ENCODE measurements at places on chromosomes 6 and 20.

GRCh38 chr20:43294031-43294430 is 104.3 kb upstream of the PTPRT start:
- no peak for DNase-seq

DNA sequence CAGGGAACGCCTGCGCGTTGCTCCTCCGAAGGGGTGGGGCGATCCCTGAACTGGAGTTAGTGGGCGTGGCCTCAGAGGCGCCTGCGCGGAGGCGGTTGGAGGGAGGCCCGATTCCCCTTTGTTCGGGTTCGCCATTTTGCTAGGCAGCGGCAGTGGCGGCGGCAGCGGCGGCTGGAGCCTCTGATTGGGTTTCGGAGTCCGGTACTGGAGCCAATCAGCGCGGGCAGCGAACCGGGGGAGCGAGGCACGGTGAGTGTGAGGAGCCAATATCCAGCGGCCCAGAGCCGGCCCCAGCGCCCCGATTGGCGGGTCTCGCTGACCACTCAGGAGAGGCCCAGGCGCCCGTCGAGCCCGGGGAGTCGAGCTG is at the start of gene NFYA:
Gene NFYA (plus strand): TSS at position 139 of the 367 bp plus-strand sequence. CDS start 6,116 bp downstream, outside the sequence.
- DNase-seq, result no peak

DNA sequence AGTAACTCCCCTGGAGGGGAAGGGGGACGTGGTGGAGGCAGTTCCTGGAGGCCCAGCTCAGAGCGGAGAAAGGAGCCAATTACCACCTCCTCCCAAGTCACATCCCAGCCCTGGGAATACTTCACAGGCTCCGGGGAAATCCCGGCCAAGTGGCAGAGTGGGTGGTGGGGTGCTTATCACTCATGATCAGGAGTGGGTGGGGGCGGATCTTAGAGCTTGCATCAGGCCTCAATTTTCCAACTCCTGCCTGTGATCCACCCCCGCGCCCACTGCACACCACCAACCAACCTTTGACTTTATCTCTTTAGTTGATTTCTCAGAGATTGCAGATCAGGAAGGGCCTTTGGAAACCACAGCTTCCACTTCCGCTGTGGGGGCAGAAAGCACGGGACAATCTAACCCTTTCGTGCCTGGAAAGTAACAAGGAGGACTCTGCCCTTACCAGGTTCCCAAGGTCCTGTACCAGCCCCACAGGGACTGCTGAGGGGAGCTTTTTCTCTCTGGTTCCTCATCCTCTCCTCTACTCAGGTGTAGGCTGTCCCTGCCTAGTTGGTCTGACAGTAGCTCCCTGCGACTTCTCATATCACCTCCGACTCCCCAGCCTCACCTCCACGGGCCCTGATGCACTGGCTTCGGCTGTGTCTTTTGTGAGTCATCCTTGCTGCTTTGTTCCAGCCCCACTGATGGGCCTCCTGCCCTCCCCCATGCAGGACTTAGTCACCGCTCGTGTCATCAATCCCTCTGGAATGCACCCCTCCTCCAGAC is 24.9 kb upstream of the IER3 start:
- no peak for DNase-seq

DNA sequence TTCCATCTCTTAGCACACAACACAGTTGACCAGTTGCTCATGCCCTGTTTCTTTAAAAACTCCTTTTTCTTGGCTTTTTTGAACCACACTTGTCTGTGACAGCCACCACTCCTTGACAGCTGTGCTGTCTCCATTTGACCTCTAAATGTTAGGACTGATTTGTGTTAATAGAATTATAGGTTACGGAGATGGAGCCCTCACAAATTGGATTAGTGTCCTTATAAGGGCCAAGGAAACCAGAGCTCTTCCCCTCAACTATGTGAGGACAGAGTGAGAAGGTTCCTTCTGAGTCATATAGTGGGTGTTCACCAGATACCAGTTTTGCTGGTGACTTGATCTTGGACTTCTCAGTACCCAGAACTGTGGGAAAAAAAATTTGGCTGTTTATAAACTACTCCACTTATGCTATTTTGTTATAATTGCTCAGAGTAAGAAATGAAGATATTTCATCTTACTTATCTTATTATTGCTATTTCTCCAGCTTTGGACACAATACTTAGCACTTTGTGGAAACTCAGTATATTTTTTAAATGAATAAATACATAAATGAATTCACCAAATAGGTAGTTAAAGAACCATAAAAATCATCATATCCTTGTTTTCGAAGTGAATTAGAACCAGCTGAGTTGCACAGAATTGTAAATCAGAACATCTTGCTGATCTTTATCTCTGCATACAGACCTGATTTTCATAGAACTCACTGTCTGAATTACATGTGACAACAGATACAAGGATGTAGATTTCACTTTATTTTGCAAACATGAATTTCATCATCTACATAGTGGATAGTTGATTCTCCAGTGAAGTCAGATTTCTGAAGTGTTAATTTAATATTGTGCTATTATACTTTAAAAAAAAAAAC is 598.5 kb upstream of the IRAK1BP1 start:
- DNase-seq, result no peak

DNA sequence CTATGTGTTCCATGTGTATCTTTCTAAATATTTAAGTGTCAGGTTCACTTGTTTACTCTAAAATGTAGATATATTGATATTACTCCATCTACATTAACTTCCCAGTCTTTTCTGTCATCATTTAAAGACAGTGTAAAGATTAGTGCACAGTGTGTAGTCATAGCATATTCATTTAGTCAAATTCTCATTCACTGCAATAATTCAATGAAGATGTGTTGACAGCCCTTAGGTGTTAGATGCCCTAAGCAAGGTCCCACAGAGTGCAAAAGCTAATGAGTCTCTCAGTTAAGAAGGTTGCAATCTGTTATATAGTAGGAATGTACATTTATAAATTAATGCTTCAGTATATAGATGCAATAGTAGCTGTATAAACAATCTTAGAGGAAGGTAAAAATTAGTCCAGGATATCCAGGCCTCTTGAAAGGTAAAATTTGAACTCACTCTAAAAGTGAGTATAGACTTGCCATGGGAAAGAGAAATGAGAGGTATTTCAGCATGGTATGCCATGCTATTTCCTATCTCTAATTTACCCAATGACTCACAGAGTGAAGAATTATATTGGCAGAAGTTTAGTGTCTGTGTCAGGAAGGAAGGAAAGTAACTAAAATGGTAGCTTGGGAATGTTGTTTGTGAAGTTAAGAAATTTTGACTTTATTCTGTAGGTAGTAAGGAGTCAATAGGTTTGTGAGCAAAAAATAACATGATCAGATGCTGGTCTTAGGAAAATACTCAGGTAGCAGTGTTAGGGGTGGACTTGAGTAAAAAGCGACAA is 969.9 kb upstream of the CITED2 start:
- DNase-seq, result no peak

GRCh38 chr6:166206066-166206465 is 38.4 kb upstream of the TBXT start:
- DNase-seq, result no peak

DNA sequence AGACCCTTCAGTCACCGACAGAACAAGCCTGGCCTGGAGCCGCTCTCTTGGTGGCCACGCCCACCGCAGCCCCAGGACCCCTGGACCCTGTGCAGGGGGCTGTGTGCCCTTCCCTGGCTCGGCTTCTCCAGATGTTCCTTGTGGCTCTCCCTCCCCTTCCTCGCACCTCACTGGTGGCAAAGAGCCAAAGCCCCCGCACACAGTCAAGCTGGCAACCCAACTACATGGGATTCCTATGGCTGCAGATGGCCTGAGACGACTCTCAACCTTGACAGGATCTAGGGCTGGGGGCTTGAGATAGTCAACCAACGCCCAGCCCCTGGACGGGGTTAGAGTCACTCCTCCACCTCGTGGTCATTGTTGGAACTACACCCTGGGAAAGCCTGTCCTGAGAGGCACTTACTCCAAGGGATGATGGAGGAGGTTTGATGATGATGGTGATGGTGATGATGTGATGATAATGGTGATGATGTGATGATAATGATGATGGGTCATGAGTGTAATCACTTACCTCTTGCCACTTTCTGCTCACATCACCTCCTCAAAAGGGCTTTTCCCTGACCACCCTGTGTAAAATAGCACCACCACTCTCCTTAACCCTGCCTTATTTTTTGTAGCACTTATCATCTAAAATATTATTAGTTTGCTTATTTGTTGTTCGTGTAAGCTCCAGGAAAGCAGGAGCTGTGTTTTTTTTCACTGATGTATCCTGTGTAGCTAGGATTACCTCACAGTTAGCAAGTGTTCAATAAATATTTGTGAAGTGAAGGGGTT is 278.4 kb downstream of the LRFN2 start:
- no peak for DNase-seq

DNA sequence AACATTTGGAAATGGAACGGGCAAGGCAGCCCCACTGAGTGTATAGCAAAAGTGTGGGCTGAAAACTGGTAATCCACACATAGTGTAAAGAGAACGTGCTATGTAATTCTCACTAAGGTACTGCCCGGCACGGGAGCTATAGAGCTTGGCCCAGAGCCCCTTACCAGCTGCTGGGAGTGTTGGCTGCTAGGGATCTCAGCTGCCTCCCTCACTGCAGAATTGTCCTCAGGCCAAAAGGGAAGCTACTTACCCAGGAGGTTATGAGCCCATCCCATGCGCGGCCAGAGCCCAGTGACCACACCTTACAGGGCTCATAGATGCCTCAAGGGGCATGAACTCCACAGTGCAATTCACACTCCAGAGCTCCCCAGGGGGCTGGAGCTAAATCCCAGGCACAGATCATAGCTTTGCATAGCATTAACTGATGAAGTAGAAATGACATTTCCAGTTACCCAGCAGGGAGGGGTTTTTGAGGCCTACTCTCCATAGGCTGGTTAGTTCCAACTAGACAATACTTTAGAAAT is 56.8 kb downstream of the LINC00237 start:
- DNase-seq, result no peak

DNA sequence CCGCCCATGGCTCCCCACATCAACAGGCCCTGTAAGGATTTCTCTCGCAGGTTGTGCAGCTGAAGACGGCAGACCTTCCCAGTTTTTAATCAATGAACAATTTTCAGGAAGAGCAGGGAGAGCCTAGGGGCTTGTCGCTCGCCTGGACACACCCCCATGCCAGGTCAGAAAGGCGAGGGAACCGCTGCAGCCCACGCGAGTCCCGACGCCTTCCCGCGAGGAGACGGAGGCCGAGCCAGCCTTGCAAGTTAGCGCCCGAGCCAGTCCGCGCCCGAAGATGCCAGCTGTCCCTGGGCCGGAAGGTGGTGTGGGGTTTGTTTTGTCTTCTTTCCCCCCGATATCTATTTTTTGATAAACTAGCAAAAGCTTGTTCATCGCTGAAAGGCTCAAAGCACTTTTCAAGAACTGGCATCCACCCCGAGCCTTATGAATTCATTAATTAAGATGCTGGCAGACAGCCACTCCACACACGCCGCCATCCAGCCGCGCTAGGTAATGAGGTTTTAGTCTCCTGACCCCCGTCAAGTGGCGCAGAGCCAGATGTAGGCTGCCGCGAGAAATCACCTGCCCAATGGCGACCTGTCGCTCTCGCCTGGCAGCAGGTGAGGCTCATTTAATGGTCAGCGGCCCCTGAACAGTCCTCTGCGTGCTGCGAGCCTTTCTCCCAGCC is 6.6 kb downstream of the CCDC167 start:
- peak; percentile 66 for DNase-seq

GRCh38 chr6:166644681-166645080 is 17.6 kb upstream of the RPS6KA2 start:
- DNase-seq, result no peak

DNA sequence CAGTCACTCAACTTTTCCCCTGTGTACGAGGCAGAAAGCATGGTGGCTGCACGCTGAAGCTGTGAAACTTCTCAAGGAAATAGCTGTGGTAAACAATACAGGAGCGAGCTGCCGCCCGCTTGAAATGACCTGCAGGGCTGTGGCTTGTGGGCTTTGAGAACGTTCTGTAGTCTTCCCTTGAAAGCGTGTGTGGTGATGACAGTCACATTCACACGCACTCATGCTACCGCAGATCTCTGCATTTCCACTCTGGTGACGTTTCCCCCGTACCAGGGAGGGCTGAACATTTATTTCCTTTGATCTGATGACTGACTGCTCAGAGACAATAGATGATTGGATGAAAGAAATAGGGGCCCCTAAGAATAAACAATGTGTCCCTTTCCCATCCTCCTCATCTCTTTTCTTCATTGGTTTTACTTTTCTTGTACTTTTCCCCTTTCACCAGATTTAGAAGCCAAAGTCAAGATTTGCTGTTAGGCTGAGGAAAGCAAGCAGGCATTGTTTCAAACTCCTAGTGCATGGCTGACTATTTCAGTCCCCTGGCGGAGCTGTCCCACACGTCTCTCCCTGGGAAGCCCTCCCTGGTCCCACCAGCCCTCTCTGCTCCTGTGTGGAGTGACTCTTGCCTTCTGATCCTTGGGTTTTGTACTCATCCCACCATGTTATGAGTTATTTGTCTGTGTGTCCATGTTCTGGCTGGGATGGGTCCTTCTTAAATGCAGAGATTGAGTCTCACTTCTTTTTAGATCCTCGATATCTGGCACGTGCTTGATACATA is 3.9 kb downstream of the SYTL3 start:
- DNase-seq, result no peak

DNA sequence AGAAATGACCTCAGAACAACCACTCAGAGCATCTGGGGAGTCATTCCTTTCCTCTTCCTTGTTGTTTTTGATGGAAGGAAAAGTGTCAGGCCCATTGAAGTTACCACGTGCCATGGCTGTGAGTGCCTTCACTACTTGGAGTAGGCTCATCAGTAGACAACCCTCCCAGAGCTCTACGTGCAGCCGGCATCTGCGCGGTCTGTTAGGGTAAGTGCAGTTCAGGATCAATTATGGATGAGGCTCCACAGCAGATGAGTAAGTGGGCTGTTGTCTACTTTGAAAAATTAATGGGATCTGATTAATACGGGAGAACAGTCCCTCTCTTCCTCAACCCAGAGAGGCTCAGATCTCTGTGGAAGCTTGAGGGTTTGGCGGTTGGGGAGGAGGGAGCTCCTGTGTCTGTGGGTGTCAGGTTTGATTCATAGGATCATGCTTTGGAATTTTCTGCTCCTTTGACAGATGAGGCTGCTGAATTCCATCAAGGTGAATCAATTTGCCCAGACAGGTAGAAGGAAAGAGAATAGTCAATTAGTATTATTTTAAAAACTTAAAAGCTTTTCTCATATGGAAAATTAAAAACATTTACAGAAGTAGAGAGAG is 93.8 kb upstream of the TOX2 start:
- no peak for DNase-seq

GRCh38 chr20:19552221-19553180 is 205.6 kb upstream of the RIN2 start:
- DNase-seq, result no peak

- no peak for DNase-seq
Observed at GRCh38 chr6:150857945-150858308, 7.6 kb upstream of the MTHFD1L start.

GRCh38 chr6:167164261-167164660 is 6.5 kb upstream of the GPR31 start:
- no peak for DNase-seq
